NCI-H2227 treated with DMSO at 0.1 percent for 48 hours (cell line): ENCODE measurements at places on chromosomes 2 and 18.

- DNase-seq = no peak
Observed at GRCh38 chr2:171254666-171255065, 94.0 kb upstream of the TLK1 start.

GRCh38 chr2:105725388-105725787 is 19.3 kb upstream of the NCK2 start:
- no peak for DNase-seq

DNA sequence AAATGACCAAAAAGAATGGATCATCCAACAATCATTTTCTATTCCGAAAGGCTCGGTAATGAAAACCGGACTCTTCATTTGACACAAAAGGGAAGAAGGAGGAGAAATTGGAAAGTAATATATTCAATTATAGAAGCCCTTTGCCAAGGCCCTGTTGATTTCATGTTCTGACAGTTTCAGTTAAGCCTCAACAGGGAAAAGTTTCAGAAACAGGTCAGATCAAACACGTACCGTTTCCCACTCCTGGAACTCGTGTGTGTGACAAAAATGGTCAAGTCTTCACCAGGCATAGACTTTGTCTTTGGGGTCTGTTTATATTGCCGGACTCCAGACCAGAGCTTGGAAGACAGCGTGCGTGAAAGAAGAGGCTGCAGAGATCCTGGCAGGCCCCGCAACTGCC is 101.3 kb upstream of the BCL2L11 start:
- no peak for DNase-seq

DNA sequence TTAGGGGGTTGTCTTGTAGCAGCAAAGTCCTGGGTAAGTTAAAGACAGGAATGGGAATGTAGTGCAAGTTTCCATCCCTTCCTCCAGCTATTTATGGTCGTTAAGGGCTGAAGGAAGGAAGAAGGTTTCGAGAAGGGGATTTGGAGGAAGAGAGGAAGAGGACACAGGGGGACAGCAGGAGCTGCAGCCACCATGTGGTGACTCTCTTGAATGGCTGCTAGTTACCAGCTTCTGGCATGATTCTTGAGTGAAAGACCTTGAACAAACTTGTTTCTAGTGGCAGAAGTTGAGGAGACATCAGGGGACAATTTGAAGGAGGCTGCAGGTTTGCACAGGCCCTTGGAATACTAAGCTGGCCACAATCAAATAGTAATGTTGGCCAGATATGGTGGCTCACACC is 116.6 kb downstream of the MTX2 start:
- DNase-seq = no peak

- DNase-seq = no peak
Observed at GRCh38 chr2:27177441-27178351, 28.9 kb downstream of the TCF23 start.

GRCh38 chr2:216219861-216220260 is 110.7 kb downstream of the XRCC5 start:
- DNase-seq = no peak

DNA sequence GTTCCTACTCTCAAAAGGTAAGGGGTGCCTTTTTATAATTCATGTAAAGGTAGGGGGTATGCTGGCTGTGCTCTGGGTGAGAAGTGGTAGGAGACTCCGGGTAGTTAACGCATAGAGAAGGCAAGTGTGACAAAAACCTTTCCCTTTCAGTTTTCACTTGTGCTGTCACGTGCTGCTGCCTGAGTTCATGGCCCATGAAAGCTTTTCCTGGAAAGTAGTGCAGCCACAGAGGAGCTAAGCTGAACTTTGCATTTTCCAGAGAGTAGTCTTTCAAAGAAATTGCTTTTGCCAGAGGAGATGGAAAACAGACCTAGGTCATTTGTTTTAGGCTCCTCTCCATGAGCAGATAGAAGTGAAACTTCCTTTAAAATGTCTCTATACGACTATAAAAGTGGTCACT is 44.7 kb downstream of the THSD7B start:
- no peak for DNase-seq

DNA sequence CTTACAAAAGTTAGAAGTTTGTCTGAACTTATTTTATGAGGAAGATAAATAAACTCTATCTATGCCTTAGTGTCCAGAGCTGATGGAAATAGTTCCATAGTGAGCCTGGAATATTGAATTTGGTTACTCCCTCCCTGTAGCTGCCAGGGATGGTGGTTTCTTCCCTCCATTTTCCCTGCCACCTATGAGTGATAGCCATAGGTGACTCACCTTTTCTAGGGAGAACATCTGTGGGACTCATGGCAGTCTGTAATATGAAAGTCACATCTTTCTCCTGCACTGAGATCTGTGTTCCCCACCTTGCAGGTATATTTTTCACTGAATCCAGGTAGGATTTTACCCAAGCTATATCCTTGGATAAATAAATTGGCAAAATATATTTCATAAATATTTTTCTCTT is 148.8 kb downstream of the TPGS2 start:
- no peak for DNase-seq

DNA sequence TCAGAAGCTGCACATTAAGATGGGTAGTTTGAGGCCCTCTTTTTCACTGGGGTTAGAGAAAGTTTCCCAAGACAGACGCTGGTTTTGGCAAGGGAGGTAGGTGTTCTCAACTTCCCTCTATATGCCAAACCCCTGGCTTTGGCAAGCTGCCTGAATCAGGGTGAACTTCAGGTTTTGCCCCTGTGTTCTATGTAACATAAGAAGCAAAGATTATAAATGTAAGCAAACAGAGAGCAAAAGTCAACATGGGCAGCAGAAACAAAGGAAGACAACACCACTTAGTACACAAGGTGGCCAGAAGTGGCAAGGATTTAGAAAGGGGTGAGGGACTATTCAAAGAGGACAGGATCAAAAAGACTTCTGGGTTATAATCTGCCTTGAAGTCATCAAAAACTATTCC is 70.5 kb upstream of the TFCP2L1 start:
- no peak for DNase-seq

GRCh38 chr2:149068996-149069888 is 30.7 kb downstream of the LYPD6B start:
- DNase-seq = no peak

- no peak for DNase-seq
Observed at GRCh38 chr2:182541268-182541667, 114.4 kb upstream of the PDE1A start.

GRCh38 chr18:39667905-39668304 is 2102.3 kb upstream of the CELF4 start:
- DNase-seq = no peak

GRCh38 chr2:206472094-206472493 is 28.8 kb downstream of the ADAM23 start:
- no peak for DNase-seq

DNA sequence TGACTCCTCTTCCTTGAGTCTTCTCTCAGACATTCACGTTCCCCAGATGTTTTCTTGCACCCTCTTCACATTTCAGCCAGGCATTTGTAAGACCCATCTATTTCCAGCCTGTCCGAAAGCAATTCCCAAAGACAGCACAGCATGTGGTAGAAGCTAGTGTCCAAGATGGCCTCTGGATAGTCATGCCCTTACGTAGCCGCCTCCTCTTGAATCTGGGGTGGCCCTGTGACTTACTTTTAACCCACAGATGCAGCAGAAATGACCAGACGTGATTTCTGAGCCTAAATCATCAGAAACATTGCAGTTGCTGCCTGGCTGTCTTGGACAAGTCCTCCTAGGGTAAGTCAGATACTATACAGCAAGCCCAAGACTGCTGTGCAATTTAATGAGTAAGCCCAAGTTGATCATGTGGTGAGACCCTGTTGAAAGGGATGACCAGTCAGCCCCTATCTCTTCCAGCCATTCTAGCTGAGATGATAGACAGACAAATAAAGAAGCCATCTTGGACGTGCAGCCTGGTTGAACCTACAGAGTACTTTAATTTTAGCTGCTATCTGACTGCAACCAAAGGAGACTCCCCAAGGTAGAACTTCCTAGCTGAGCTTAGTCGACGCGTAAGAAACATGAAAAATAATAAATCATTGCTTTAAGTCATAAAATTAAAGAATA is 12.3 kb downstream of the ARL5A start:
- DNase-seq = no peak

DNA sequence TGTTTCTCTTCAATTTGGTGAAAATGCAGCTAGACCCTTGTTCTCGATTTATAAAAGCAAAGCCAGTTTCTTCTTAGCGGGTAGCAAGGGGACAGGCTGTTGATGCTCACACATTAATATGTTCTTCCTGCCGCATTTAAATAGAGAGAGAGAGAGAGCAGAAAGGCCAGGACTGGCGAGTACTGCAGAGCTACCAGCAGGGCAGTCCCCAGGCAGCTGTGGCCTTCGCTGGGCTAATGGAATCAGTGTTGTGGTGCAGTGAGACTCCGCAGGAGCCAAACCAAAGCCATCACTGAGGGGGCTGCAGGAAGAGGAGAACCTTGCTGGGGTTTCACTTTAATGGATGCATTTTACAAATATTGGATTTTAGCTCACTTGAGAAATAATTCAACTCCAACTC is 223.6 kb downstream of the ACTR3 start:
- no peak for DNase-seq

GRCh38 chr2:36530178-36530982 is 67.6 kb downstream of the FEZ2 start:
- no peak for DNase-seq

GRCh38 chr18:70107091-70107490 is 98.4 kb downstream of the RTTN start:
- no peak for DNase-seq

DNA sequence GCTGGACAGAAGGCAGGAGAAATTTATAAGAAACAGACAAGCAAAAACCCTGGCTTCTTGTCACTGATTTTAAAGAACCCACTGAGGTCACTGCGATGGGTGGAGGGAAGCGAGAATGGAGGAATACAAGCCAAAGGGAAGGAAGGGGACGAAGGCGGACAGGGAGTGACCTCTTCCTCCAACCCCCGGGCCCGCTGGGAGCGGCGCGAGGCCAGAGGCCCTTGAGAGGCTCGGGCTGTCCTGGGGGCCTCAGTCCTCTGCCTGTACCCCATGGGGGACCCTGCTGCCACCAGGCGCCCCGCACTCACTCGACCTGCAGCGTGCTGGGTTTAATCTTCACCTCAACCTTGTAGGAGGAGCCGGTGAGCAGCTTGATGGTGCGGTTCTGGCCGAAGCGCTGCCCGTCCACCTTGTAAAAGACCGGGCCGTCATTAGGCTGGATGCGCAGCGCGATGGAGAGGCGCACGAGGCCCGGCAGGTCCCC is 793 bp downstream of the CNRIP1 start:
- DNase-seq = peak; percentile 58

DNA sequence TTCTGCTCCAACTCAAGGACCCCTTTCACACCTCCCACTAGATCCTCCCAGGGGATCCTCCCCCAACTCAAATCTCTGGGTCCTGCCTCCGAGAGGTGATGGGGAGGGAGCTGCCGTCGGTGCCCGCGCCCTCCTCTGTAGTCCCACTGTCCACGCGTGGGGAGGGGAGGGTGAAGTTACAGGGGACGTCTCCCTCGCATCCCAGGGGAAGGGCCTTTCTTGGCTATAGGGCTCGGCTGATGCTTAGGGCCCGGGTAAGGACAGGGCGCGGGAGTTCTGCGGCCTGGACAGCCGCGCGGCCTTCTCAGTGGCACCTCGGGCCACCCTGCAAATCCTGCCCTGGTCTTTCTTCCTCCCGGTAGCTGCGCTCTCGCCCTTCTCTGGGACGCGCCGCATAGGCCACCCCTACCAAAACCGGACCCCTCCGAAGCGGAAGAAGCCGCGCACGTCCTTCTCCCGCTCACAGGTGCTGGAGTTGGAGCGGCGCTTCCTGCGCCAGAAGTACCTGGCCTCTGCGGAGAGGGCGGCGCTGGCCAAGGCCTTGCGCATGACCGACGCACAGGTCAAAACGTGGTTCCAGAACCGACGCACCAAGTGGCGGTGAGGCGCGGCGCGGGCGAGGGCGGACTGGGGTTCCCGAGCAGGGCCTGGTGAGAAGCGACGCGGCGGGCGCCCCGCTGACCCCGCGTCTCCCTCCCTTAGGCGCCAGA is 1.2 kb downstream of the TLX2 start:
- no peak for DNase-seq

DNA sequence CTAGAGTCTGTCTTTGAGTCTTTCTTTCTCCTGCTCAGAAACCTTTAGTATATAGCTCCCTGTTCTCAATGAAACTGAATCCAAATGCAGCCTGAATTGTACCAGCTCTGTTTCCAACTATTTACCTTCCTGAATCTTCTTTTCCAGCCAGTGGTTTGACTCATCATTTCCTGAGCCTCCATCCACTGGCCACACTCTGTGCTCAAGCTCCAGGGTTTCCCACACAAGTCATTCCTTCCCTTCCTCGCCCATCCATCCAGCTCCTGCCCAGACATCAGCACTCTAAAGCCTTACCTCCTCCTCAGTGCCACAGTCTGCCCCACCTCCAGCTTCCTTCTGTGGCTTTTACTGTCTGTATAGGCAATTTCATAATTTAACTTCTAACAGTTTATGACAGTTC is 233.6 kb upstream of the RASGRP3 start:
- DNase-seq = no peak

DNA sequence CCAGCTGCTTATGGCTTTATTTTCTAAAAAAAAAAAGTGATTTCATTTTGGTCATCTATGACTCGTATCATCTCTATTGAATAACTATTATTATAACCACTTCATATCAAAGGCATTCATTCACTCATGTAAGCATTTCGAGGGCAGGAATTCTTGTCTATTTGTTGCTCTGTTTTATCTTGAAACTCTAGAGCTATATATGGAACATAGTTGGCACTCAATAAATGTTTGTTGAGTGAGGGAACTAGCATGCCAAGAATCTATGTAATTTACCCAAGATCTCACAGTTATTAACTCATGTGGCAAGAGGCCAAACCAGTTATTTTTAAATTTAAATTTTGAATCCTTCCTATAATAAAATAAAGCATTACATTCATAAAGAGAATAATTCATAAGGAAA is 470.1 kb downstream of the TMX3 start:
- no peak for DNase-seq

DNA sequence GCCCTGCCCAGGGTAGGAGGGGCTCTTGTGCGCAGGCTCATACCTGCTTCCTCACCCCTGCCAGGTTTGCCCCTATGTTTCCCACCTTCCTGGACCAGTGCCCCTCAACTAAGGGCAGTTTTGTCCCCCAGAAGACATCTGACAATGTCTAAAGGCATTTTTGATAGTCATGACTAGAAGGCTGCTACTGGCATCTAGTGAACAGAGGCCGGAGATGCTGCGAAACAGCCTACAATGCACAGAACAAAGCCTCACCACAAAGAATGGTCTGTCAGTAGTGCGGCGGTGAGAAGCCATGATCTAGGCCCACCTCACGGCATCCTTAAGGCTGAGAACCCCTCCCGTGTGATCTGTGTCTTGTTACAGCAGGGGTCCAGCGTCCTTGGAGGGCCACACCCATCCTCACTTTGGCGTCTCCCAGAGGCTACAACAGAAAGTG is 96.0 kb downstream of the TMEM17 start:
- DNase-seq = no peak

- DNase-seq = no peak
Observed at GRCh38 chr2:234911271-234911670, 40.5 kb upstream of the SH3BP4 start.

- no peak for DNase-seq
Observed at GRCh38 chr2:164114937-164115336, 379.1 kb upstream of the FIGN start.

DNA sequence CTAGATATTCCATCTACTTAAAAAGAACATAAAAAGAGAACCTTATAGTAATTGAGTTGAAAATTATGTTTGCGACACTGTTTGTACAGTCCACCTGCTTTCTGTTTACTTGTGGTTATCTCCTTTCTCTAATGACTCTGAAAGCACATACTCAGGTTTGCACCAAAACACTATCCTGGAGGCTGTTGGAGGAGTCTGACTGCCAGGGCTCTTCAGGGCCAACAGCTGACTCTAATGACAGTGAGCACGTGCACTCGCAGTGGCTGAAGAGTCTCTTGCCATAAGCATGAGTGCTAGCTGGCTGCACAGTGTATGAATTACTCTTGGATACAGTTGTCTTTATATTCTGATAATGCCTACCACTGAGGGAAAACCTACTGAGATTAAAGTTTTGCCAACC is 16.7 kb upstream of the GLS start:
- peak; percentile 60 for DNase-seq
